Prostate gland (tissue), 2 donors: ENCODE measurements at places on chromosomes 3 and 15. TPM values are rescaled to one million over a fixed set of nuclear protein-coding genes. Genes with fewer than 3 reads are reported as not detected.

Gene TEX55
- 6.6 TPM for total RNA-seq

Gene RYR3
- total RNA-seq = 0.41 TPM

Gene CYB561D2
- total RNA-seq = 39.9 TPM

Gene GOLGA8S
- total RNA-seq = 0.05 TPM

Gene SATB1
- total RNA-seq = 62.2 TPM

Gene CCRL2
- total RNA-seq = 0.09 TPM

Gene ACSBG1
- not detected for total RNA-seq

Gene ERICH6
- 0.57 TPM for total RNA-seq

Gene CPB1
- total RNA-seq = 9.9 TPM

Gene ZNF280D
- 44.2 TPM for total RNA-seq

GRCh38 chr3:190073264-190074008 lies 47.3 kb downstream of the P3H2 start:
- DNase-seq = no peak

GRCh38 chr3:177089110-177089509 lies 108.2 kb downstream of the TBL1XR1 start:
- DNase-seq = no peak

DNA sequence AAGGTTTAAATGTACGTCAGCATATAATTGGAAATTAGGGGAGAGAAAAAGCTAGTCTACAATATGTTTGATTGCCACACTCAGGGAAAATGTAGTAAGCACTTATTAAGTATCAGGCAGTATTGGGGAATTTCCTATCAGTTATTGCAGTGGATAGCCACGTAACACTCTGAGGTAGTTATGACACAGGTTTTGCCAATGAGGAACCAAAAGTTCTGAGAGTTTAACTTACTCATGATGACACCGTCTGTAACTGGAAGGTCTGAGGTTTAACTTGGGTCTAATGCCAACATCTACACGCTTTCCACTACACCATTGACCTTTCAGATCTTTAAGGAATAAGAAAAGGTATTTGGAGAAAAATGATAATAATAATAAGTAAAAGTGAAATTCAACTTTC lies 89.5 kb downstream of the ZMAT3 start:
- no peak for DNase-seq

DNA sequence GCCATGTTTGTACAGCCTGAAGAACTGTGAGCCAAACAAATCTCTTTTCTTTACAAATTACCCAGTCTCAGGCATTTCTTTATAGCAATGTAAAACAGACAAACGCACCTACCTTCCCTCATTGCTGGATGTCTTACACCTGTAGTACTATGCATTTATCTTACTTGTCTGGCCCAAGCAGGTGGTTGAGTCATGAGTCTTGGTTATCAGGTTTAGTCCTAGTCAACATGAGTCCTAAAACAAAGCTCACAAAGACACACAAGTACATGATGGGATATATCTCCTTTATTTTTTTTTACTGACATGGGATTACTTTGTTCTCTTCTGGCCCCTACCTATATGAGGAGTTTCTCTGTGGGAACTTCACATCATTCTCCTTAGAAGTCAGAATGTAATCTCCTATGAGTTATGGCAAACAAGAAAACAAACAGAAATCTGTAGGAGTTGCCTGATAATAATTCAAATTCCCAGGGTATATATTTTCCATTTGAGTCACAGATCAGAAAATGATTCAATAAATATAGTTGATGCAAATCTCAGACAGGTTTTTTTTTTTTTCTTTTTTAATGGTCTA lies 33.6 kb upstream of the PLSCR2 start:
- no peak for DNase-seq

DNA sequence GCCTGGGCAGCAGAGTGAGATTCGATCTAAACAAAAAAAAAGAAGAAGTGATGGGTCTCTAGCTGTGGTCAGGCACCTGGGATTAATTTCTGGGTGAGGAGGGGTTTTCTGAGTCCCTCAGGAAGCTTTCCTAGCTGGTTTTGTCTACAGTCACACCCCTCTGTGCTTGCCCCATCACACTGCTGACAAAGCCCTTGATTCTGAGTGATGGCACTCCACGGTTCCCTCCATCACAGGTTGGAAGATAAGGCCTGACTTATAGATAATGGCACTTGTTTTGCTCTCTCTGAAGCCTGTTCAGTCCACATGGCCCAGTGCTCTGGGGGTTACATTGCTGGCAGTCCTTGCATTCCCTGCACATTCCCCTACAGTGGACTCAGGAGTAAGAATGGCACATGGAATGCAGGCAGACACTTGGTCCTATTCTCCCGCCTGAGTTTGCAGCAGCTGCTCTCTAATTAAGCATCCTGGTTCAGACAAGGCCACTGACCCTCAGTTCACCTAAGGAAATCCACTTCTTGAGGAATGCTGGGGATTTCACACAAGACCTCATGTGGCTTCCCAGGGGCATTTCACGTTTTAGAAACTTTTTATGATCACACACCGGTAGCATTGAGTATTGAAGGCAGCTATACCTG lies 81.0 kb upstream of the NMNAT3 start:
- no peak for DNase-seq

GRCh38 chr3:72099326-72100079 lies 314.6 kb upstream of the PROK2 start:
- no peak for DNase-seq

GRCh38 chr3:46854555-46854991 lies 8.7 kb downstream of the MYL3 start:
- DNase-seq = no peak

DNA sequence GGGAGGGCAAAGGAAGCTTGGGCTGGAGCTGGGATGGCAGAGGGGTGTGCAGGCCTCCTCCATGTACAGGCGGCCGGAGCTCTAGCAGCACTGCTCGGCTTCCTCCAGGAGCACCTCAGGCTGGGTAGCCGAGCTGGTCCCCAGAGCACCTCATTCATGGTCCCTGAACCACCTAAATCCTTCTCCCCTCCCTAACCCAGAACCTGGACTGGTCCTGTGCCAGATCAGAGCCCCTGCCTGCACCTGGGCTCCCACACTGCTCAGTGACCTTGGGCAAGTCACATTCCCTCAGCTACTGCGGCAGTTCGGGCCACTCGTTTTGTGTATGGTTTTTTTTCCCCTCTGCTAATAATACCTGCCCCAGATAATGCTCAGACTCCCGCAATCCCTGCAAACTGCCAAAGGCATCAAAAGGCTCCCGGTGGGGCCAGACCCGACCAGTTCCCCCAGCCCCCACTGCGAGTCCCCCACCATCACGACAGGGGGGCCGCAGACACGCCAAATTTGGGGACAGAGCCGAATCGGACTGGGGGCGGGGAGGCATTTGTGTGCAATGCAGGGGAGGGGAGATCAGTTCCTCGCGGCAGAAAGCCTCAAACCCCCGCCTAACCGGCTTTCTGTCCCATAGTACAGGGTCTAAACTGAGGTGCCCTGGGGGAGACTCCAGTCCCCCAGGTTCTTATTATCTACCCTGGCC lies 1.3 kb downstream of the SEMA7A start:
- DNase-seq = no peak

GRCh38 chr3:124814620-124815421 lies 72.3 kb downstream of the ITGB5 start:
- DNase-seq = peak; percentile 78

- DNase-seq = no peak
Measured at GRCh38 chr15:47366884-47367283, 350.4 kb upstream of the SEMA6D start.

GRCh38 chr3:142931222-142931621 lies 32.3 kb downstream of the PAQR9 start:
- no peak for DNase-seq

DNA sequence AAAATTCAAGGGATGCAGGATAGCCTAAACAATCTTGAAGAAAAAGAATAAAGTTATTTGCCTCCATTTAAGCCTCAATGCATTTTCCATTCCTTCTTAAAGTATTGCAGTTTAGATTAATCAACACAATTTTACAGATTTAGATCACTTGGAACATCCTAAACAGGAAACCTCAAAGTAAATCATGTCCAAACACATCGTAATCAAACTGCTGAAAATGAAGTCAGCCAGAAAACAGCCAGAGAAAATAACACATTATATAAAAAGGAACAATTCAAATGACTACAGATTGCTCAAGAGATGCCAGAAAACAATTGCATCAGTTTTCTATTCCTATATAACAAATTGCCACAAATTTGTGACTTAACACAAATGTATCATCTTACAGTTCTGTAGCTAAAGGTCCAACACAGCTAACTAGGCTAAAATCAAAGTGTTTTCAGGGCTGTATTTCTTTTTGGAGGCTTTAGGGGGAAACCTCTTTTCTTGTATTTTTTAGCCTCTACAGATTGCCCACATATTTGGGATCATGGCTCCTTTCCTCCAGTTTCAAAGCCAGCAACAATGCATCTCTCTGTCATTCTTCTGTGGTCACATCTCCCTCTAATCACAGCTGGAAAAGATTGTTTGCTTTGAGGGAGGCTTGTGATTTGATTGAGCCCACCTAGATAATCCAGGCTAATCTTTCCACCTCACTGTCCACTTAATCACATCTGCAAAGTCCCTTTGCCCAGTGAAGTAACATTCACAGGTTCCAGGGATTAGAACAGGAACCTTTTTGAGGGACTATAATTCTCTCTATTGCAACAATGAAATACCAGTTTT lies 543.3 kb upstream of the UBE2E2 start:
- no peak for DNase-seq

DNA sequence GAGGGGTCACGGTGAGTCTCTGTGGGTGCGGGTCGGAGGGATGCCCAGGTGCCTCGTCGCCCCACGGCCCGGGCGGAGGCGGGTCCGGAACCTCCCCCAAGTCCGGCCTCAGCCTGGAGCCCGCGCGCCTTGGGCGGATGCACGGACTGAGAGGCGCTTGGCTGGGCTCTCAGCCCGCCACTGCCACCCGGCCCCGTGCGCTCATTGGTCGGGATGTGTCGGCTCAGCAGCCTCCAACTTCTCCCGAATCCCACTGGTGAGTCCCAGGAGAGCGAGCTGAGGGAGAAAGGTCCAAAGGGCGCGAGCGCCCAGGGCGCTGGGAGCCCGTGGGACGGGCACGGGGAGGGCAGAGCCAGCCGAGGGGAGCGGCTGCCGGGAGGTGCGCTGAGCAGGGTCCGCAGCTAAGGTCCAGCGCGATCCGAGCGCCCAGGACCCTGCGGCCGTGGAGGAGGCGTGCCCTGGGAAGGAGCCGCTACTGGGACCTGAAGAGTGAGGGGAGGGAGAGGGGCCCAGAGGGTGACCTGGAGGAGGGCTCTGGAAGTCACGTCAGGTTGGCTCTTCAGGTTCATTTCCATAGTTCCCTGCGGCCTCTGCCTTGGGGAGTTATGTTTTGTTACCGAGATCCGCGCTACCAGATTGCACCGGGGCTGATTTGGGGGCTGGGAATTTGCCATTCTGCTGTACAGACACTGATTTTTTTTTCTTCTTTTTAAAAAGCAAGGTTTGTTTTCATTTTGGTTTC lies at the start of gene MME:
Gene MME, plus strand, starts transcription at position 574 of the 742 bp plus-strand sequence. CDS start 3,849 bp downstream, outside the sequence.
- peak; percentile 52 for DNase-seq

GRCh38 chr15:101201411-101202174 lies 50.3 kb downstream of the CHSY1 start:
- DNase-seq = peak; percentile 84

DNA sequence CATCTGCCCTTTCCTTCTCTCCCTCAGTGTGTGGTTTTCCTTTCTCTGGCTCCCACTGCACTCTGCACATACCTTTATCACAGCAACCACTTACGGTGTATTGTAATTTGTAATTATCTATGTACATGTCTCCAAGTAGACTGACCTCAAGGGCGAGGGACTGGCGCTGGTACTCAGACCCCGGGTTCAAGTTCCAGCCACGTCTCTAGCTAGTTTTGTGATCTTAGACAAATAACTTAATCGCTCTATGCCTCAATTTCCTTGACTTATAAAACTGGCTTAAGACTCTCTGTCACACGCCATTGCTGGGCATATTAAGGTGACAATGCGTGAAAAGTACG lies 607 bp upstream of the SENP2 start:
- no peak for DNase-seq
